ENCODE measurements at places on chromosomes 16 and 17.

- DNase-seq: peak; percentile 70
Observed at GRCh38 chr16:85234310-85235204, 122.3 kb upstream of the CIBAR2 start.

GRCh38 chr17:58121925-58122324 lies 26.3 kb upstream of the OR4D1 start:
- DNase-seq: peak; percentile 56

DNA sequence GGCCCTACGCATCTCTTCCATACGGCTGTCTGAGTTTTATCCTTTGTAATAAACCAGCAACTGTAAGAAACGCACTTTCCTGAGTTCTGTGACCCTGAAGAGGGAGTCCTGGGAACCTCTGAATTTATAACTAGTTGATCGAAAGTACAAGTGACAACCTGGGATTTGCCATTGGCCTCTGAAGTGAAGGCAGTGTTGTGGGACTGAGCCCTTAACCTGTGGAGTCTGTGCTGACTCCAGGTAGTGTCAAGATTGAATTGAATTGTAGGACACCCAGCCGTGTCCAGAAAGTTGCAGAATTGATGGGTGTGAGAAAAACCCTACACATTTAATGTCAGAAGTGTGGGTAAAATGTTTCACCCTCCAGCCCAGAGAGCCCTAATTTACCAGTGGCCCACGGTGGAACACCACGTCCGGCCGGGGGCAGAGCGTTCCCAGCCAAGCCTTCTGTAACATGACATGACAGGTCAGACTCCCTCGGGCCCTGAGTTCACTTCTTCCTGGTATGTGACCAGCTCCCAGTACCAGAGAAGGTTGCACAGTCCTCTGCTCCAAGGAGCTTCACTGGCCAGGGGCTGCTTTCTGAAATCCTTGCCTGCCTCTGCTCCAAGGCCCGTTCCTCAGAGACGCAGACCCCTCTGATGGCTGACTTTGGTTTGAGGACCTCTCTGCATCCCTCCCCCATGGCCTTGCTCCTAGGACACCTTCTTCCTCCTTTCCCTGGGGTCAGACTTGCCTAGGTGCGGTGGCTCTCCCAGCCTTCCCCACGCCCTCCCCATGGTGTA lies 1.5 kb downstream of the GAA start:
- DNase-seq: no peak

DNA sequence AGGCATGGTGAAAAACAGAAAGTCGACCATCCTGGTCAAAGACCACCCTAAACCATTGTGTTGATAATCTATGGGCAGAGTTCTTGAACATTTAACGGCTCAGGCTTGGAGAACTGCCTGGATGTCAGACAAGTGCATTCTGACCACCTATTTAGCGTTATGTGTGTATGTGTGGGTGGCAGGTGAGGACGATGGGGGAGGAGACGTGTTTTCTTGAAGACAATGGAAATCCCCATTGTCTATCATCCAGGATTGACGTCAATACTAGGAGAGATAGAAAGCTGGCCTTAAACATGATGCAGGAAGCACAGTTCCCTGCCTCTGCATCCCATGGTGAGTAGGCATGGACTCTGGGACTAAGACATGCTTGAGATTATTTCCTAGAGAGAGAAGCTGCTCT lies 157.4 kb upstream of the MAF start:
- DNase-seq: no peak

DNA sequence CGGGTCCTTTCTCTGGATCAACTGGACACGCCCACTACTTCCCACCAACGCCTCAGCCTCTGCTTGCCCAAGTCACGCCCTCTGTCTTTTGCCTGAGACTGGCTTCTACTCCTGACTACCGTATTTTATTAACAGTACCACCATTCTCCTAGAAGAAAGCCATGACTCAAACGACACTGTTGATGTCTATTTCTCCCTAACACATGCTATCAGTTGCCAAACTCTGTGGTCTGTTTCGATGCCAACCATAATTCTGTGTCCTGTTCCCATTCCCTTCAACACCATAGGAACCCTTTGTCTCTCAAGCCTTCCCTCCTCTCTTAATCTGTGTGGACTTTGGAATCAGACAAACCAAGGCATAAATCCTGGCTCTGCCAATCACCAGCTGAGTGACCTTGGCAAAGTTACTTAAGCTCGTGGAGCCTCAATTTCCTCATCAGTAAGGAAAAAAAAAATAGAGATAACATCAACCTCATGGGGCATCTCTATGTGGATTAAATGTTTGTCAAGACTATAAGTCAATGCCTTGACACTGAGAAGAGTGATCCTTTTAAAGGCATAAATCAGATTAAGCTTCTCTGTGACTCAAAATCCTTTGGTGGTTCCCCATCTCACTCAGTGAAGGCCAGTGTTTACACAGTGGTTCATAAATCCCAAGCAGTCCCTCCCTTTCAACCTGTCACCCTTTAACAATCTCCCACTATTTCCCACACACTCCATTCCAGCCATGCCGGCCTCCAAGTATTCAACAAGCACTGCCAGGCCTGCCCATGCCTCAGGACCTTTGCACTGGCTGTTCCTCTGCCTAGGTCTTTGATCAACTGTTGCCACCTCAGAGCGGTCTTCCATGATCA lies 45.6 kb downstream of the ERN1 start:
- peak; percentile 89 for DNase-seq

DNA sequence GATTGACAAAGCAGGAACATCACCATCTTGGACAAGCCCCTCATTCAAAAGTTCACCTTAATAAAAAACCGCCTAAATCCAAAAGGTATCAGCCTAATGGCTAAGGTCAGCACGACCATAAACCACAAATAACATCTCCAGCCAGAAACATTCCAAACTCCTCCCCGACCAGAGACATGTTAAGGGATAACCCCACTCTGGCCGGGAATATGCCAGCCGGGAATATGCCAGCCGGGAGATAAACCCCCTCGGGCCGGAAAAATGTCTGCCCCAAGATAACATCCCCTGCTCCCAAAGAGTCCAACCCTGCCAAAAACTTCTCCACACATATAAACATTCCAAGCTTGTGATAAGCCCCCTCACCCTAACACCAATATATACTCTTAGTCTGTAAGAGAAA lies 1.4 kb downstream of the DHX33 start:
- no peak for DNase-seq

GRCh38 chr17:69287168-69287567 lies 39.8 kb downstream of the ABCA5 start:
- no peak for DNase-seq

GRCh38 chr17:65190467-65191097 lies 53.4 kb downstream of the RGS9 start:
- no peak for DNase-seq

DNA sequence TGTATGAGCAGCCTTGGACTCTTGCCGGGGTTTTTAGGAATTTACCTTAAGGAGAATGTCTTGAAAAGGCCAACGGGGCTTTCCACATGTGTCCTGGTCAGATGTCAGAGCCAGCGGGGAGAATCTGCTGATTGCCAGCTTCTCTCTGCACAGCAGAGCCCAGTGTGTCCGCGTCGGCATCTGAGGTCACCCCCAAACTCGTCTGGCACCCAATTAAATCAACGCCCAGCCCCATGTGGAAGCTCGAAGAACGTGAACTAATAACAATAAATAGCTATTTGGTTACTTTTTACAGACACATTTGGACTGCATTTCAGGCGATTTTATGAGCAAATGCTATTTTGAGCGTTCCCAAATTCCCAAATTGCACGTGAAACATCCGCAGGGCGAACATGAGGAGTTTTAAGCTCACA lies 303.5 kb downstream of the FOXL1 start:
- DNase-seq: no peak

DNA sequence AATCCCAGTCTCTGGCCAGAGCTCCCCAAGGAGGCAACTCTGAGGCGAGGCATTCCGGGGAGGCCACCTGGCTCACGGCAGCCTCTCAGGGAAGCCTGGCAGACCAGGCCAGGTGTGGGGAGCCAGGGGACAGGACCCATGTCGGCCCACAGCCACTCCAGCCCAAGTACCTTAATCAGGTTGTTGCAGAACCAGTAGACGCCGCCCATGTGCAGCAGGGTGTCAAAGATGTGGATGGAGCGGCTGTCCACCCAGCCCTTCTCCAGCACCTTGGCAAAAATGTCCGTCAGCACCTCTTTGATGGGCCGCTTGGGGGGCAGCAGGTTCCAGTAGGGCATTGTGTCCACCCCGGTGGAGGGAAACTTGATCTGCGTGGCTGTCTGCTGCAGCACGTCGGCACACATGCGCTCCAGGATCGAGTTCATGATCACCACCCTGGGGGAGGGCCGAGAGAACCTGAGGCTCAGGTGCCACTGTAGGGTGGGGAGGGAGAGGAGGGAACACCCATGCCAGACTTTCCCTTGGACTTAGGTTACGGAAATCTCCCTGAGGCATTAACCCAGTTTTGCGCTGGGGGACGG lies 7.8 kb downstream of the CSF3 start:
- no peak for DNase-seq

- no peak for DNase-seq
Observed at GRCh38 chr17:8368193-8368592, 8.3 kb downstream of the KRABD2 start.

DNA sequence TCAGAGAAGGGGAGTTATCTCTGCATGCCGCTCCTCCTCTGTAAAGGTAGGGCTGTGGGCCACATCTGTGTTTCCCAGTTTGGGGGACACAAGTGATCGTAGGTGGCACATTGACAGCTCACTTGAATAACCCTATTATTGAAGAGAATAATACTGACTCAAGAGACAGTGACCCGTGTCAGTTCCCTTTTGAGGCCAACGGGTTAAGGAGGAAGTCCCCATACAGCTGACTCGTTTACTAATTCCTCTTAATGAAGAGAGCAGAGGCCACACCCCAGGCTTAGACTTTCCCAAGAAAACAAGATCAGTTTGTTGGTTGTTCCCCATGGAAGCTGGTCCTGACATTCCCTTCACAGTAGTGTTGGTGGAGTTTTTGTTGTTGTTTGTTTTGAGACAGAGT lies 33.0 kb downstream of the IL4R start:
- no peak for DNase-seq

DNA sequence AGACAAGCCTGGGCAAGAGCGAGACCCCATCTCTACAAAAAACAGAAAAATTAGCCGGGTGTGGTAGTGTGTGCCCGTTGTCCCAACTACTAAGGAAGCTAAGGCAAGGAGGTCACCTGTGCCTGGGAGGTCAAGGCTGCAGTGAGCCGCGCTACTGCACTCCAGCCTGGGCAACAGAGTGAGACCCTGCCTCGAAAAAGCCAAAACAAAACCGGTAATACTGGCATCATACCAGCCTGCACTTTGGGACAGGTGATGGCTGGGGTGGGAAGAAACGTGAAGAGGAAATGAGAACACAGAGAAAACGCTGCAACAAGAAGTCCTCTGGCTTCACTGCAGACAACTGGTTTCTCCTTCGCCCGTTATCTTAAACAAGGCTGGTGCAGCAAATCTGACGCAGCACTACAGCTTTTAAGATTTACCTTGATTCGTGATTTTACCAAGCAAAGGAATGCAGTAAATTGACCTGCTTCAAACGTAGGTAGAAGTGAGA lies 725 bp upstream of the CASC3 start:
- DNase-seq: no peak

DNA sequence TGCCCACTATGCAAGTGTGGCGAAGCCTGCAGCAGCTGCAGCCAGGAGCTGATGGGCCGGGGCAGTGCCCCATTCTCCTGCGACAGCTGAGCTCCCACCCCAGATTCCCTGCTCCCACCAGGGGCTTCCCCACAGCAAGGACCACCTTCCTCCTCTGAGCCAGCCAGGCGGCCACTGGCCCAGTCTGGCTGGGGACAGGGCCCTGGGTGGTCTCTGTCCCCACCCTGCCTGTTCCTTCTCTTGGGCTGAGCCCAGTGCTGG lies 5.6 kb upstream of the NPTX1 start:
- DNase-seq: no peak

GRCh38 chr16:11390573-11391495 lies 45.6 kb downstream of the RMI2 start:
- no peak for DNase-seq

DNA sequence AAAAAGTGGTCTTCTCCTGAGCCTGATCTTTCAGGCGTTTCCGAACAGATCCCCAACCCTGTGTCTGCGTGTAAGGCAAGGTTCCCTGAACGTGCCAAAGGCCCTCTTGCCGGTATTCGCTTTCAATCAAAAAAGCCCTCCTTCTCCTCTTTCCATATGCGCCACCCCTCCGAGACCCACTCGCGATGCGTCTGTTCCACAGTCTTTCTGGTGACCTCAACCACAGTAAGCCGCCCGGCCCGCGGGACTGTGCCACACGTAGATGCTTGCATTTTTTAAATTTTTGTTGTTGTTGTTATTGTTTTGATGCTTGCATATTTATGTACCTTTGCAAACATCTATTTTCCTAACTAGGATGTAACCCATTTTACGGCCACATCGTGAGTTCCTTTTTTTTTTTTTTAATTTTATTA lies 607 bp upstream of the PRPSAP1 start:
- no peak for DNase-seq

DNA sequence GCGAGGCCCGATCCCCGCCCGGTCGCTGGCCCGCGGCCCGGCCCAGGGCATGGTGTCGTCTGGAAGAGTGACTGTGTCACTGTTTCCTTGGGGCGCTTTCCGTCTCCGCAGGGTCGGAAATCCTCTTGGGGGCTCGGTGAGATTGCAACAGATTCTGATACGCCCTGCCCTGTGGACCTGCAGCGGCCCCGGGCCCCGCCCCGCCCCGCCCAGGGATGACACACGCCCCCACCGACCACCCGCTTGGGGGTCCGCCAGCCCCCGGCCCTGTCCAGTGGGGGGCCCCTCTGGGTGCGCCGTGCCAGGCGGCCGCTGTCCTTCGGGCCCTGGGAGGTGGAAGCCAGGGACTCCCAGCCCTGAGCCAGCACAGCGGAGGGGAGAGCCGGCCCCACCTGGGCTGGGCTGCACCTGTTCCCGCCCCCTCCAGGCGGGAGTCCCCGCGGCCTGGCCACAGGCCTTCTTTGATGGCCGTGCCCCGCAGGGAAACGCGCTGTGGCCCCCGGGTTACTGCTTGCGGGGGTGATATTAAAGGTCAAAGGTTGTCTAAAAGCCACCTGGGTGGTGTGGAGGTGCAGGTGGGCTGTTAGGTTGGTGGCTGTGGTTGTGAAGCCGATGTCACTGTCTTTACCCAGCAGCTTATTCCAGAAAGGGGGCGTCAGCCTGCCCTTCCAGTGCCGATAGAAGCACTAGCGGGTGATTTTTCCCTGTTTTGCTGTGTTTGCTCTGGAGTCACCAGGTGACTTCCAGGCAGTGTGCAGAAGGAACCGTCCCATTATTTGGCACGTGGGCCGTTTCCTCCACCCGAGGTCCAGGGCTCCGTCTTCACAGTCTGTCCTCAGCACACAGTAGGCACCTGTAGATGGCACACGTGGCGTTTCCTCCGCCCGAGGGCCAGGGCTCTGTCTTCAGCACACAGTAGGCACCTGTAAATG lies 752 bp downstream of the TBC1D24 start:
- DNase-seq: no peak

- no peak for DNase-seq
Observed at GRCh38 chr17:43911904-43912303, 4.6 kb upstream of the MPP2 start.

DNA sequence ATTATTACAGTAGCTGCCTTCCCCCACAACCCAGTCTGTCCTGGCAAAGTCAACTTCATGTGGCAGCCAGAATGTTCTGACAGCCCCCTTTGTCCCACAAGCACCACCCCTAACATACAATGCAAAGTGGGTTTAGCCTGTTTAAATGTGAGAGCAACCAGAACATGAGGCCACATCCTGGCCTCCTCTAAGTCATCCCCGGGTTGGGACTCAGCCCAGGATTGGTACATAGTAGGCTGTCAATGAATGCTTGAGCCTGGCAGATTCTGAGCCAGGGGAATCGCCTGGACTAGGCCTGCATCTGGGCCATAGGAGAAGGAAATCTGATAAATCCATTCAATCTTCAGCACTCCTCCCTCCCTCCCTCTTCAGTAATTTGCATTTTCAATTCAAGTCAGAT lies 4.3 kb upstream of the ITGA3 start:
- no peak for DNase-seq

GRCh38 chr17:31226373-31226772 lies 70.7 kb downstream of the OMG start:
- DNase-seq: no peak

All from HepG2 (cell line).